ENCODE measurements at places on chromosomes 6 and 20.

DNA sequence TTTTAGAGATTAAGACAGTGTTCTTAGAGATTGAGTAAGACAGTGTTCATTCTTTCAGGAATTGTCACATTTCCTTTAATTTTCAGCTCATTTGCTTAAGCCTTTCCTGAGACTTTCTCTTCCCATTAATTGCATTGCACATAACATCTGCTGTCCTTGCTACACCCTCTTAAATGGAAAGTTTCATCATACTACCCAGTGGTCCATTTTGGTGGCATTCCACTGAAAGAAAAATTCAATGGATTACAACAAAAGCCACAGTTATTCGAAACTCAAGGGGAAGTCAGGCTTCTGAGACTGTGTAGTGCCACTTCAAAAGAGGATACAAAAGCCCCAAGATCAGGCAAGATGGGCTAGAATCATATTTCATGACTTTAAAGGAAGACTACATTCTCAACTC, 64.0 kb downstream of the RSPO3 start:
- no peak for DNase-seq

DNA sequence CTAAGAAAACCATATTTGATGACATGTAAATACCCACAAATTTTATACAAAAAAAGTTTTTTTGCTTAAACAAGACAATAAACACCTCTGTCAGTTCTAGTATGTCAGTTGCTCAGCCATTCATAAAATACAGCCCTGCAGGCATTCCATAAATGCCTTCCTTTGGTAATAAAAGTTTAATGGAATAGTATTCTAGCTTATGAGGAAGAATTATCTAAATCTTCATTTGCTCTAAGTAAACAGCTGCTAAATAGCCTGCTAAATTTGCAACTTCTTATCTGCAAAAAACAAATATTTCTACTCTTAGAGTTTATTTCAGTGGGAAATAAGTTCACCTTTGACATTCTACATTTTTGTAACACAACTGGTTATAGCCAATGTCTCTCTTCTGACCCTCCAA, 108.8 kb downstream of the SMLR1 start:
- DNase-seq: no peak

DNA sequence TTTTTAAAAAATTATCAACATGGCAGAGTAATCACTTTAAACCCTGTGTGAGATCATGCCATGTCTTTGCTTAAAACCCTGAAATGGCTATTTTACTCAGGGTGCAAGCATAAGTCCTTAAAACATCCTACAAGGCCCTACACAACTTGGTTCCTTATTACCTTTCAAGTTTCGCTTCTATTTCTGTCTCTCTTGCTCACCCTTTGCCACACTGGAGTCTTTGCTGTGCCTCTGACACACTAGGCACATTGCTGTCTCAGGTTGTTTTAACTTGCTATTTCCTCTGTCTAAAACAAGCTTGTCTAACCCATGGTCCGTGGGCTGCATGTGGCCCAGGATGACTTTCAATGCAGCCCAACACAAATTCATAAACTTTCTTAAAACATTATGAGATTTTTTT, 55.6 kb downstream of the KIAA0408 start:
- DNase-seq: no peak

- DNase-seq: no peak
Measured at GRCh38 chr20:58137651-58138265, 90.7 kb downstream of the ANKRD60 start.

GRCh38 chr6:6886886-6887285, 220.9 kb upstream of the RREB1 start:
- DNase-seq: no peak

DNA sequence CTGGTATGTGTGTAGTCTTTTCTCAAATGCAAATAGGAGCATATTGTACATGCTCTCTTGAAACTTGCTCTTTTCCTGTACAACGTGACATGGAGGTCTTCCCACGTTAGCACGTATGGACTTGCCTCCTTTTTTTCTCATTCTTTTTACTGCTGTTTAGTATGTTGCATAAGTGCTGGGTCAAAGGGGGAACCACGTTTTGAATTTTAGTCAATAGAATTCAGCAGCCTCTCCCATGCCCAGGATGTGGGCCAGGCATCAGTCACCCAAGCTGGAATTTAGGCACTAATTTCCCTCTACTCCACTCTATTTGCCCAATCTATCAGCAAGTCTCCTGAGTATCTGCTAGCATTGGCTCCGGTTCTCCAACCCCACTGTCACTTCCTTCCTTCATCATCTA, 41.5 kb upstream of the RNF24 start:
- no peak for DNase-seq

DNA sequence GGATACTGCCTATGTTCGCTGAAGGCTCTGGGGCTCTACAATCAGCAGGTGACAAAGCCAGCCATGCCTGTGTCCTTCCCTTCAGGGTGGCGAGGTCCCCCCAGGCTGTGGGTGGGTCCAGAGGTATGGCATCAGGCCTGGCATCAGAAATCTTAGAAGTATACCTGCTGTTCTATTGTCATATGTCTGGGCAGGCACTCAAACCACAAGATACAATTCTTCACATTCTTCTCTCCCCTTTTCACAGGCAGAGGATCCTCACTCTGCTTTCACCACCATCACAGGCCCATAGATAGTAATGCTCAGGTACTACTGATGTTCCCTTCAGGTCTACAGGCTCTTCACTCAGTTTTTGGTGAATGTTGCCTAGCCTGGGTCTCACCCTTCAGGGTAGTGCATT, 1180.0 kb upstream of the CITED2 start:
- no peak for DNase-seq

- no peak for DNase-seq
Measured at GRCh38 chr6:79614326-79615305, 16.5 kb upstream of the SH3BGRL2 start.

- no peak for DNase-seq
Measured at GRCh38 chr20:2709205-2709981, 16.8 kb downstream of the EBF4 start.

All from effector CD8-positive, alpha-beta T cell (primary cell).